ENCODE measurements at places on chromosomes 2 and 18. TPM values are rescaled to one million over a fixed set of nuclear protein-coding genes. Genes with fewer than 3 reads are reported as not detected.

DNA sequence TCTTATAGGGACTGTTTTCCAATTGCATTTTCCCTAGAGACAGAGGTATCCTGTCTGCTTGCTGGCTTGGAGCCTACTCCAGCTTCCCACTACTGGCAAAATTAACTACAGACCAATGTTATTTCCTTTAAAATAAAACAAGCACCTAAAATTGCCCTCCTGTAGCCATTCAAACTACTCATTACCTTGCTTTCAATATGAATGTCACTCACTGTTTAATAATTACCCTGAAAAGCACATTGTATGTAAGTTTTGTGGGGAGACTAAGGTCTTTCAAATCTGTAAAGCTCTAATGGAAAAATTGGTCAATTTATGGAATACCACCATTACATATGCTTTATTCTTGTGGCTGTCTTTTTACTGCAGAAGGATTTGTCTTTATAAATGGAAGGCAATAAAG lies 87.3 kb downstream of the DOCK10 start:
- DNase-seq: no peak

- no peak for DNase-seq
Measured at GRCh38 chr2:177254433-177255226, 9.9 kb downstream of the NFE2L2 start.

Gene RBBP8
- total RNA-seq: 26.7 TPM

DNA sequence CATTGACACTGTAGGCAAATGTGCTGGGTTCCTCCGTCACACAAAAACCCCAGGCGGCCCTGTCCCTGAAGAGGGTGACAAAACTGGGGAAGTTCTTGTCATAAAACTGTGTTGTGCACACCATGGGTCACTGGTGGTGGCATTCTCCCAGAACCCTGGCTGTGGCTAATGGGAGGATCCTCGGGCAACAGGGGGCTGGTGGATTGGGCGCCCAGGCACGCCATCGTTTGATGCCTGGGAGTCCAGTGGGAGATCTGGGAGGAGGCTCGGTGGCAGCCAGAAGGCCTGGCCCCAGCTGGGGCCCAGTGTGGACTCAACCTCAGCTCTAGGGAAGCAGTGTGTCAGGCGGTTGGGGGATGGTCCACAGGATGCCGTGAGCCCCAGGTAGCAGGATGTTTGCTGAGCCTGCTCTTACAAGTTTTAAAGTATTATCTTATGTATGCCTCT lies 140.7 kb downstream of the ACOXL start:
- DNase-seq: no peak

DNA sequence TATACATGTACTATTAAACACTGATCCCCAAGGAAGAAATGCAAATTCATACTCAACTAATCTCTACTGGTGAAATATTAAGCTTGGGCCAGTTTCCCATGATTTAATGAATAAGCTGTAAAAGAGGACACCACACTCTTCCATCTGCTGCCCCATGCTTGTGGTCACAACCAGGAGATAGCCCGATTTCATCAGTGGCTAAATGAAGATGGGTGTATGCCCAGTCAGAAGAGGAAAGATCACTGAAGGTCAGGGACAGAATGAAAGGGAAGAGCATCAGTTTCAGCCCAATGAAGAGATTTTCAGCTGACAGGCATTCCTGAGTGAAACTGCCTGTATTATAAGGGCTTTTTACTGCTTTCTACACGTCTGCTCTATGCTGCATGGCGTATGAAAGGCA lies 103.5 kb downstream of the KCNS3 start:
- DNase-seq: no peak
